Spinal cord (tissue), 10 donors: ENCODE measurements at places on chromosomes 3 and 15. TPM values are rescaled to one million over a fixed set of nuclear protein-coding genes. Genes with fewer than 3 reads are reported as not detected.
A peak's percentile ranks its signal among the peaks of the same experiment; 100 is the strongest.

- DNase-seq, result no peak
- H3K27ac ChIP-seq, result no peak overlapping the region
- no peaks in the 10 kb centered on the region for H3K4me1 ChIP-seq
- no peaks in the 10 kb centered on the region for H3K36me3 ChIP-seq
- no peaks in the 10 kb centered on the region for H3K27me3 ChIP-seq
- H3K4me3 ChIP-seq, result no peak overlapping the region
Measured at GRCh38 chr3:161026612-161027510, 78.3 kb downstream of the B3GALNT1 start.

- peaks cover 10% of the 10 kb centered on the region for H3K4me1 ChIP-seq
- H3K4me3 ChIP-seq, result no peak overlapping the region
- H3K27ac ChIP-seq, result no peak overlapping the region
- DNase-seq, result no peak
Measured at GRCh38 chr3:14701676-14702075, 26.7 kb downstream of the C3orf20 start.

GRCh38 chr3:3191675-3192285 lies 12.3 kb upstream of the CRBN start:
- DNase-seq, result no peak
- H3K4me1 ChIP-seq, result no peaks in the 10 kb centered on the region
- H3K36me3 ChIP-seq, result no peaks in the 10 kb centered on the region

GRCh38 chr3:62556121-62556815 lies 182.9 kb upstream of the FEZF2 start:
- peaks cover 3% of the 10 kb centered on the region for H3K36me3 ChIP-seq
- DNase-seq, result no peak
- H3K27ac ChIP-seq, result no peak overlapping the region
- H3K4me3 ChIP-seq, result no peak overlapping the region
- no peaks in the 10 kb centered on the region for H3K27me3 ChIP-seq

DNA sequence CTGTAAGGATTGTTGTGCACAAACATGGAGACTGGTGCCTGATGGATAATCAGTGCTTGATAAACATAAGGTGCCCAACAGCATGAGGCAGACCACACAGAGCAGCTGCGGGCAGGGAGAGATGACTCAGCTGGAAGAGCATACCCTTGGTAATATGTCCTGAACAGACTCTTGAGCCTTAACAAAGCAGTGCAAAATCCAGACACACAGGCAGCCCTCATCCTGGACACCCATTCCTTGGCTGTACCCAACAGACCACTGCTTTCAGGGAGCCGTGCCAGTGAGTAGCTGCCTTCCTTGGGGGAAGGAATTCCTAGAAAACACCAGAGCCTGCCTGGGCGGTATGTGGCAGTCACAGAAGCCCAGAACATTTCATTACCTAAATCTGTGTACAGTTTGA lies 156.2 kb downstream of the CLSTN2 start:
- H3K27ac ChIP-seq, result no peak overlapping the region
- H3K4me1 ChIP-seq, result no peaks in the 10 kb centered on the region
- no peak for DNase-seq
- no peak overlapping the region for H3K4me3 ChIP-seq

GRCh38 chr3:178663201-178663934 lies 127.1 kb downstream of the KCNMB2 start:
- no peaks in the 10 kb centered on the region for H3K36me3 ChIP-seq
- no peak overlapping the region for H3K4me3 ChIP-seq
- H3K27ac ChIP-seq, result no peak overlapping the region
- no peak for DNase-seq
- no peaks in the 10 kb centered on the region for H3K4me1 ChIP-seq

GRCh38 chr15:75049392-75049791 lies 26.0 kb downstream of the PPCDC start:
- H3K27me3 ChIP-seq, result no peaks in the 10 kb centered on the region
- H3K4me1 ChIP-seq, result peaks cover 57% of the 10 kb centered on the region
- H3K27ac ChIP-seq, result peak overlapping the region; percentile 25
- H3K36me3 ChIP-seq, result peaks cover 17% of the 10 kb centered on the region
- no peak overlapping the region for H3K4me3 ChIP-seq
- no peak for DNase-seq

DNA sequence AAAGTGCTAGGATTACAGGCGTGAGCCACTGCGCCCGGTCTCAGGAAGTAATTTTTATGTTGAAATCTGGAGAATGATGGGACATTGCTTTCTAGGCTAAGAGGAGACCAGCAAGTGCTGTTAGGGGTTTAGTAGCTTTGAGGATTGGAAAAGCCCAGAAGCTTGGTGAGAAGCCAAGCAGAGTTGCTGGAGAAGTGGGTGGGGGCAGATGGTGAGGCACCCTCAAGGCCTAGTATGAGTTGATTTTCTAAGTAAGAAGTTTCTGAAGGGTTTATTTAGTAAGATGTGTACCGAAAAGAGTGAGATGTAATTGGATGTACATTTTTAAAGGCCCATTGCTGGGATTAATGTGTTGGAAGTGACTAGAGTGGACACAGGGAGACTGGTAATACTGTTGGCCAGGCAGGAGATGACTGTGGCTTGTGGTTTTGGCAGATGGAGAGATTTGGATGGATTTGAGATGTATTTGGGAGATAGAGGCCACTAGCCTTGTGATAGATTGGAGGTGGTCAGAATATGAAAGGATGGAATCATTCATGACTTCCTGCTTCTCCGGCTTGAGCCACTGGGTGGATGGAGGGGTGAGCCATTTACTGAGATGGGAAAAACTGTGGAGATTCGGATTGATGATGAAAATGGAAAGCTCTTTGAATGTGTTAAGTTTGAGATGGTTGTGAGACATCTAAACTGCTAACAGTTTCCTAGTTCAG lies 2.3 kb downstream of the LRRC28 start:
- peaks cover 3% of the 10 kb centered on the region for H3K36me3 ChIP-seq
- H3K4me1 ChIP-seq, result no peaks in the 10 kb centered on the region
- no peak overlapping the region for H3K27ac ChIP-seq
- no peak for DNase-seq
- H3K27me3 ChIP-seq, result no peaks in the 10 kb centered on the region

DNA sequence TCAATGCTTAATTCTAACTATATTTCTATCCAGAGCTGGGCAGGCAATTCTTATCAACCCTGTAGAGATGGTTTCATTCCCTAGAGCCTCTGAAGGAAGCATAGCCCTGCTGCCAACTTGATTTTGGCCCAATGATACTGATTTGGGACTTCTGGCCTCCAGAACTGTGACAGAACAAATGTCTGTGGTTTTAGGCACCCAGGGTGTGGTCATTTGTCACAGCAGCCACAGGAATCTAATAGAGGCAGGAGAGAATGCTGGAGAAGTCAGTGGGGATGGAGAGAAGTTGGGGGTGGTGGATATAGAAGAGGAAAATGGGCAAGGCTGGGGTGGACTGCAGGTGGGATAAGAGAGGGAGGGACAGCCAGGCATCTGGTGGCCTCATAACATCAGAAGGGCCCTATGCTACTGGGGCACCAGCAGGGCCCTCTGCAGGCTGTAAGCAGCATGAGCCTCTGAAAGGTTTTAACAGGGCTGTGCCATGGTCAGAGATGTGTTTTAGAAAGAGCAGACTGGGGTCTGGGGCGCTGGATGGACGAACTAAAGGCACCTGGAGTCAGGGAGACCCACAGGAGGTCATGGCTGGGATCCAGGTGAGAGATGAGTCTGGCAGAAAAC lies 19.8 kb downstream of the MRPS11 start:
- no peaks in the 10 kb centered on the region for H3K36me3 ChIP-seq
- no peak overlapping the region for H3K27ac ChIP-seq
- H3K4me1 ChIP-seq, result peaks cover 9% of the 10 kb centered on the region
- H3K27me3 ChIP-seq, result no peaks in the 10 kb centered on the region
- no peak for DNase-seq

GRCh38 chr15:91203619-91204203 lies 103.7 kb downstream of the SV2B start:
- peaks cover 6% of the 10 kb centered on the region for H3K4me1 ChIP-seq
- no peak for DNase-seq
- H3K4me3 ChIP-seq, result no peak overlapping the region

DNA sequence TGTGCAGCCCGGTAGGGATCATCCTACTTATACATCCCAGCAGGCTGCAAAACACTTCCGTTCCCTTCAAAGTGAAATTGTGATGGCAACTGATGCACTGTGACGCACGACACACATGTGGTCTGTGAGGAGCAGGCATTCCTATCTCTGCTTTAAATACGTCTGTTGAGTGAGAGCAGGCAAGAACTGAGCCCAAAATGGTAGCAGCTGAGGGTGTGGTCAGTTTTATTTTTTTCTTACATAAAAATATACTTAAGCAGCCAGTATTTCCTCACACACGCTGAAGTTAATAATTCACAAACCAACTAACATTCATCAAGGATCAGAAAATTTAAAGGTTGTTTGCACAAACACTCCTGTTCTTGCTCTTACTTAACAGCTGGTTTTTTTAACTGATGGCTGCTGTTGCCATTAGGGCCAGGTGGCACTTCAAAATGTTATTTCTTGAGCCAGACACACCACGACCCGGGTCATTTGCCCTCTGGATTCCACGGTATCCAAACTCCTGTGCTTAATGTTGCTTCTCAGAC lies 23.9 kb downstream of the LRIG1 start:
- no peak overlapping the region for H3K4me3 ChIP-seq
- H3K27me3 ChIP-seq, result no peaks in the 10 kb centered on the region
- no peak for DNase-seq
- peaks cover 29% of the 10 kb centered on the region for H3K4me1 ChIP-seq

- H3K4me1 ChIP-seq, result peaks cover 19% of the 10 kb centered on the region
- no peaks in the 10 kb centered on the region for H3K27me3 ChIP-seq
- no peak overlapping the region for H3K4me3 ChIP-seq
Measured at GRCh38 chr3:113242096-113242581, 30.8 kb downstream of the BOC start.

GRCh38 chr3:110680450-110680849 lies 391.2 kb upstream of the NECTIN3 start:
- H3K4me1 ChIP-seq, result no peaks in the 10 kb centered on the region
- no peak overlapping the region for H3K27ac ChIP-seq

GRCh38 chr3:195869413-195870001 lies 38.8 kb downstream of the TNK2 start:
- no peak overlapping the region for H3K4me3 ChIP-seq
- DNase-seq, result no peak
- no peaks in the 10 kb centered on the region for H3K27me3 ChIP-seq
- H3K27ac ChIP-seq, result no peak overlapping the region
- H3K4me1 ChIP-seq, result peaks cover 6% of the 10 kb centered on the region

GRCh38 chr15:101801048-101801447 lies 2.3 kb upstream of the OR4F6 start:
- no peak overlapping the region for H3K4me3 ChIP-seq
- no peak overlapping the region for H3K27ac ChIP-seq
- no peaks in the 10 kb centered on the region for H3K36me3 ChIP-seq
- no peak for DNase-seq

GRCh38 chr15:40769274-40770146 lies at the start of gene C15orf62:
Gene C15orf62 (plus strand): TSS chr15:40769980. CDS start chr15:40770496, 516 bp downstream.
- H3K4me1 ChIP-seq, result peaks cover 47% of the 10 kb centered on the region
- no peak within 1 kb of the TSS for H3K4me3 ChIP-seq
- no peaks in the 10 kb centered on the region for H3K27me3 ChIP-seq
- no peak within 1 kb of the TSS for H3K27ac ChIP-seq
- DNase-seq, result no peak
- H3K36me3 ChIP-seq, result peaks cover 81% of the 10 kb centered on the region

DNA sequence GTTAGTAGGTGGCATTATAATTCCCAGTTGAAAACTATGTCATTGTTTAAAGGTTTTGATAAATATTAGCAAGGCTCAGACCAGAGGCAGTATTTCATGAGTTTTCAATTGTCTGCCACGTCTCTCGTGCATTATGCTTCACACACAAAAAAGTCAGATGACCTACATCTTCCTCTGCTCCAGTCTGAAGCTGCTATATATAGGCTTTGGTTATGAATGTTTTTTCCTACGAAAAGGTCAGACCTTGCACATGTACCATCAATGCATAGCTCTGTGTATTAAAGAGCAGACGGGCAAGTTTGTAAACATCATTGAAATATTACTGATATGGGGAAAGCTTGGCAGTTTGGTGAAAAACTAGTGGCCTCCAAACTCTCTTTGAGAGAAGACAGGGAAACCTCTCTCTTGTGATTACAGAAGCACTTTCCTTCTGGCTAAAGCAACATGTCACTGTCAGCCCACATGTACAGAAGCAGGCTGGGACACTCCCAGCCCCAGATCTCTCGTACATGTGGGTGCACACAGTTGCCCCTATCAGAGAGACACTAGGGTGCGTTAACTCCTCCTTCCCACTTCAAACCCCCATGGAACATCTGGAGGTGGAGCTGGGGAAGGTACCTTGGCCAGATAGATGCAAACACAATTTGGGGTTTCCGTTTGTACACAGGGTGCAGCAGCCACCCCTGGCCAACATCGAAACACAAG lies 184.0 kb upstream of the BCL6 start:
- H3K27me3 ChIP-seq, result no peaks in the 10 kb centered on the region
- H3K36me3 ChIP-seq, result no peaks in the 10 kb centered on the region
- H3K4me3 ChIP-seq, result no peak overlapping the region

DNA sequence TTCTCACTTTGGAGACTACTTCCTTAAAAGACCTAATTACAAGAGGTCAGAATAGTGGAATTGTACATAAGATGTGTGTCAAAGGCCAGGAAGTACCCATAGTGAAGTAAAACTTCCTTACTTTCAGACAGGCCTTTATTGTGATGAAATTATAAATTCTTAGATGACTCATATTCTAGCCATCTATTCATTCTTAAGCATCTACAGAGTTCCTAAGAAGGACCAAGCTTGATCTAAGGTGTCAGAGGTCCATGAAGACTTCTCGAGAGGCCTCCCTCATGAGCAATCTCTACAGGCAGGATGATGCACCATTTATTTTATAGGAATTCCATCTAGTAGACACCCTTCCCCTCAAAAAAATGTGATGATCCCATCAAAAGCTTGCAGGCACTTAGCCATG lies 493.3 kb downstream of the MAGI1 start:
- H3K36me3 ChIP-seq, result no peaks in the 10 kb centered on the region
- H3K27ac ChIP-seq, result no peak overlapping the region
- H3K27me3 ChIP-seq, result no peaks in the 10 kb centered on the region
- no peak for DNase-seq
- H3K4me1 ChIP-seq, result peaks cover 14% of the 10 kb centered on the region

The SGO1 gene
- 5.5 TPM for total RNA-seq

The HTD2 gene
- total RNA-seq, result 12.1 TPM

The CACNA2D2 gene
- total RNA-seq, result 27.0 TPM

The IGDCC3 gene
- 3.6 TPM for total RNA-seq

The SEMA7A gene
- total RNA-seq, result 30.9 TPM

The EFCAB12 gene
- 4.9 TPM for total RNA-seq

The PSTPIP1 gene
- 1.4 TPM for total RNA-seq

The RBPMS2 gene
- 1.2 TPM for total RNA-seq

The TP63 gene
- 4.3 TPM for total RNA-seq

The KNG1 gene
- total RNA-seq, result 0.17 TPM

The PLCH1 gene
- 10.2 TPM for total RNA-seq
